ENCODE measurements at places on chromosomes 5 and 9.

DNA sequence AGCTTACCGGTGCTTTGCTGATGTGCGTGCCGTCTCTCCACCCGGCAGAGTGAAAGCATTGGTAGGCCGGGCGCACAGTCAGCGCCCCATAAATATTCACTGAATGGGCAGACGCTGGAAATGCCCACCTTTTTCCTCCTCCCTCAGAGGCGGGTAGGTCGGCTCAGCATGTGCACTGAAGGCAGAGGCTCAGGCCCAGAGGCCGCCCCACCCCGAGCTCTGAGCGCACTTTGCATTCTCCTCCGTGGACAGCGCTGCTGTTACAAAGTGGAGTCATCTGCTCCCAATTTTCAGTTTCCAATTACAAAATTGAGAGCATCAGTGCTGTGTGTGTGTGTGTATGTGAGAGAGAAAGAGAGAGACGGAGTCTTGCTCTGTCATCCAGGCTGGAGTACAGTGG is 10.6 kb downstream of the UCK1 start:
- no peak for DNase-seq

GRCh38 chr9:98247831-98248657 is 7.4 kb downstream of the TBC1D2 start:
- no peak for DNase-seq

DNA sequence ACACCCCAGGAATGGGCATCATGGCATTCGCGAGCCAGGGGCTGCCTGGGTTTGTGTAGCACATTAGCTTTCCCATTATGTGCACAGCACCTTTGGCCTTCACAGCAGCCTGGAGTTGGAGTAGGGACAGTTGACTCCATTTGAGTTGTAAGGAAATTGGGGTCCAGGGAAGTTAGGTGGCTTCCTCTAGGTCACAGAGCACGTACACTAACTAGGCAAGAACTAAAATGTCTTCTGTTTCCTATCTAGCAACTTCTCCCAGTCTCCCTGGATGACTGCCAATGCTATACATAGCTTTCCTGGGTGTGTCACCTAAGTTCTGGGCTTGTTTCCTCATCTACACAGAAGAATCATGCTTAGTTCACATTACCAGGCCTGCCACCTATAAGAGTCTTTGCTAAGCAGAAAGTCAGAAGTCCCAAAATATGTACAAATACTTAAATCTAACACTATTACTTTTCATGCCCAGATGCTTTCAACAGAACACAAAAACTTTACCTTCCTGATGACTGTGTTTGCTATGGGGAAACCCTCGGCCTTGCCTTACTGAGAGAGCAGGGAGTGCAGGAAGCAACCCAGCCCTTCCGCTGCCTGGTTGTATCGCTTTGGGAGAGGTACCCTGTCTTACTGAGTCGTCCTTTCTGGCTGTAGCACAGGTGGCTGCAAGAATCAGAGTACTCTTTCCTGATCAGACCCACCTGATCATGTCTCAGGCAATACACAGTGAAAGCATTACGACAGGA is 12.0 kb downstream of the MACROH2A1 start:
- no peak for DNase-seq

GRCh38 chr5:39023121-39023520 is 51.1 kb downstream of the RICTOR start:
- no peak for DNase-seq

DNA sequence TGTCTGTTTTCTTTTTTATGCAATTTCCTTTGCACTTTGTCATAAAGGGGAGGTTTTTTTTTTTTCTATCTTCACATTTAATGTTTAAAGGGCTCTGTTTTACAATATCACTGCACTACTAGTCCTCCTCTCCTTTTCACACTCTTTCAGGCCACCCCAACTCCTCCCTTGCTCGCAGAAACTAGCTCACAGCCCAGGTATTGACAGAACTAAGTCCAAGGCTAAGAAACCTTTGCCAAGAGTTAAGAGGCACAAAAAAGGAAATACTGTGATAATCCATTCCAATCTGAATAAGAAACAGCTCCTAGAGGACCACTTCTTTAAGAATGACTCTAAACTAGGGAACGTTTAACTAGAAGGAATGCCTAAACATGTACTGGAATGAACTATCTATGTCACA is 1.1 kb upstream of the FGF10 start:
- DNase-seq = no peak

DNA sequence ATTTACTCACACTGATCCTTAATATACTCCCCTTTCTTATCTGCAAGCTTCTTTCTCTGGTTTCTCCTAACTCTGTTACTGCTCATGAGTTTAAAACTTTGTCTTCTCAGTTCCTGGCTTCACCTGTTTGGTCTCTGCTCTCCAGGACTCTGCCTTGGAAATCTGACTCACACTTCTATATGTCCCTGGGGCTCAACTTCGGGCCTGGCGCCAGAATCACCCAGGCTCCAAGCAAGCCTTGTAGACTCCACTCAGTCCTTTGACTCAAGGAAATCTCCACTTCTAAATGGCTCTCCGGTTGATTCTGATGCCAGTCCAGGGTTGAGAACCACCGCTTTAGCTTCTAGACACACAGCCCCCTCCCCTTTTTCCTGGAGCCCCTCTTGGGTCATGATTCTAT is 57.8 kb downstream of the TMC1 start:
- no peak for DNase-seq

GRCh38 chr9:35517131-35517530 is 27.2 kb downstream of the RUSC2 start:
- DNase-seq = no peak

- DNase-seq = no peak
Observed at GRCh38 chr5:73030531-73030930, 74.7 kb downstream of the FCHO2 start.

DNA sequence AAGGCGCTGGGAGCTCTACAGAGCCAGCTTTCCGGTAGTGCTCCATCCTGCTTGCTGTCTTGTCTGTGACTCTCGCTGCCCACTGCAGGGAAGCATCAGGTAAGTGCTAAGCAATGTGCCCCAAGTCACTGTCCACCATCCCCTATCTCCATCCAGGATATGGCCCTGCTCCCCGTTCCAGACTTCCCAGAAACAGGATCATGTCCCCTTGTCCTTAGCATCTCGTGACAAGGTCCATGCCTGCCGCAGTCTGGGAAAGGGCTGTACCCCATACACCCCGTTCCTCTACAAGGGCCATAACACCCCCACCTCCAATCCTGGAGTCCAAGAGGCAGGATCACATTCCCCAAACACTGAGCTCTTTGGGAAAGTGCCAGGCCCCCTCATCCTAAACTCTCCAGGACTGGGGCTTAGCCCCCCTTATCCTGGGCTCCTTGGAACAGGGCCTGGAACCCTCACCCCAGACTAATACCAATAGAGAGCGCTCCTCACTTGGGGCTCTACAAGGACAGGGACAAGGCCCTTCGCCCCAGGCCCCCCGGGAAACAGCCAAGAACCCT is 566 bp downstream of the RPP25L start:
- DNase-seq = no peak

DNA sequence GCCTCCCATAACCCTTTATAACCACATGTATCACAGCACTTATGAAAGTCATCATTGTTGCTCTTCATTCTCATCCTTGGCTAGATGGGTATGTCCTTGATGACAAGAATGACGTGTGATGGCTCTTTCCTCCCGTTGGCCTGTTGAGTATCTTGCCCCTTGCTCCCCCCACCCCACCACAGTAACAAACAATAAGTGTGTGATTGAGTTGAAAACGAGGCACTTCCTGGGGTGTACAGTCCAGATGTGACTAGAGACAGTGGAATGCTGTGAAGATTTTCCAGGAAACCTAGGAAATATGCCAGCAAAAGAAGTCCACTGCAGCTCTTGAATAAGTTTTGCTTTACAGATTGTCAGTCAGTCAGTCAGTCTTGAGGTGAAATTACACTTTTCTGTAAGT is 262.5 kb downstream of the ELAVL2 start:
- no peak for DNase-seq

GRCh38 chr5:126829098-126829497 is 52.2 kb downstream of the LMNB1 start:
- DNase-seq = no peak

DNA sequence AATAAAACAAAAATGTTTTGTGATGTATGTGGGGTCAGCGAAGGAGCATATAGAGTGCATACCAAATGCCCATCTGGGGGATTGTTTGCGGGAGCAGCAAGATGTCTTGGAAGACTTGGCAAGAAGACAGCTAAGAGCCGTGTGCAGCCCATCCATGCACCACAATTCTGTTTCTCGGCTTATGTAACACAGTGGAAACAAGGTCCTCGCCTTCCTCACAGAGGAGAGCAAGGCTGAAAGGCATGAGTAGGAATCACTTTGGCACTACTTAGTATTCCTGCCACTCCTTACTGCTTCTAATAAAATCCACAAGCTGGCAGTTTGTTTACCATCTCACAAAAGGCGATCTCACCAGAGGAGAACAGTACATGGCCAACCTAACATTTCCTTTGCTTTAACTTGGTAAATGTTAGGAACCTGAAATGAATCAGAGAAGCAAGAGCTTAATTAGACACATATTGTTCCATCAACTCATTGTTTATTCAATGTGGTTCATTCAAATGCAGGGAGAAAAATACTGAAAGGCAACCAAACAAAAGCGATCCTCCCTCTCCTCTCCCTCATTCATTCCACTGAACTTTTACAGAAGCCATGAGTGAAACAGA is 648.1 kb downstream of the ACTL7B start:
- DNase-seq = no peak

DNA sequence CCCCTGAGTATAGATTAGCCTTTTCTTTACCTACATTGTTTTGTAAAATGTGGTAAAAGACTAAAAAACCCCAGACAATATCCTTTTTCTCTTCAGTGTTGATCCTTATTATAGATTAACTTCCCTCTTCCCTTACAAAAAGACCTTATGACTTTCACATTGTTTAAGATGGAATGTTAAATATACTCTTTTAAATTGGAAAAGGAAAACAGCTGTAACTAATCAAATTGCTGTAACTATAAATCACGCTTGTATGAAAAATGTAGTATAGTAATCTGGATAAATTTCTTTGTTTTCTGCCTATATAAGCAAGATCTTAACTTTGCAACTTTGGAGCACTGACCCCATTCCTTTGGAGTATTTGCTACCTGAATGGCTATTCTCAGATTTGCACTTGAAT is 383.1 kb downstream of the FAM170A start:
- DNase-seq = no peak

DNA sequence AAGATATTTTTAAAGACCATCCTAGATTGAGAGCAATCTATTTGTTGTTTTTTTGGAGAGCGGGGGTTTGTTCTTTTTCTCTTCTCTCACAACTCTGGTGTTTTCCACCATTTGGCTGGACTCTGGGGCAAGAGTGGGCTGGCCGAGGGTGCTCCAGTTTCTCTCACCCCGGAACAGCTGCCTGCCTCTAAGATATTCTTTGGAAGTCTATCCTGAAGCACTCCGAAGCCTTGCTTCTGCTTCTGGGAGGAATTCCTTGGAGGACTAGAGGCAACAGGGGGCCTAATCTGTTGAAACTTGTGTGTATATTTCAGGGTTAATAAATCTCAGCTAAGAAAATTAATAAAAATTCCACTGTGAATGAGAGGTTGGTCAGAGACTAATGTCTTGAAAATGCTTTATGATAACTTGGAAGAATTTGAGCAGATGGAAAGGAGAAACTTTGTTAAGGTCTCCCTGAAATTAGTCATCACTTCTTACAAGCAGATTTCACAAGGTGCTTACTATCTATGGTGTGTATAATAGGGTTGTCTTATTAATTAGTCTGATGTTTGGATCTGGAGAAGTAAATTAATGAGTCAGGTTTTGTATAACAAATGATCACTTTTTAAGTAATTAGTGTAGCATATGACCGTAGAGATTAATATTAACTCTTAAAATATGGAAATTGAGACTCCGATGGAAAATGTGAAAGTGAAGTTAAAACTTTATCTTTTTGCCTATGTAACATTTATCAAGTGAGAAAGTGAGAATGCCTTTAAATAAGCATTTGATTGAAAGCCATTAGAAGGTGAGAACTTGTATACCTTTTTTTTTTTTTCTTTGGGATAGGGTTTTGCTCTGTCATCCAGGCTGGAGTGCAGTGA is 4.0 kb downstream of the MAN2A1 start:
- no peak for DNase-seq

GRCh38 chr5:33857037-33857436 is 34.8 kb downstream of the ADAMTS12 start:
- no peak for DNase-seq

GRCh38 chr9:31065691-31066090 is 1318.8 kb upstream of the ACO1 start:
- no peak for DNase-seq

DNA sequence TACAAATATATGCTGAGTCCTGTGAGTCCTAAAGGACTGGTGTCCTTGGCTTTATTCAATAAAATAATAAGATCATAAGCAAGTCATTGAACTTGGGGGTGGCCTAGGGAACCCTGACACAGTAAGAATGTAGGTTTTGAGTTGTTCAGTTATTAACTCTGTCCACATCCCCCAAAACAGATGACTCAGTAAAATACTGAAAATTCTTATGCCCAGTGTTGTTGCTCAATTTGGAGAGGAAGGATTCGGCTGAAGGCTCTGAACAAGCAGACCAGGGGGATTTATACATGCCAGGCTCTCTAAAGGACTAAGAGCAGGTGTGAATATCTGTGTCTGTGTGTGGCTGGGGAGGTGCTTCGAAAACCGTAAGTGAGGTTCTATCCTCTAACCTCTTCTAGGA is 173.7 kb downstream of the RMI1 start:
- DNase-seq = no peak

DNA sequence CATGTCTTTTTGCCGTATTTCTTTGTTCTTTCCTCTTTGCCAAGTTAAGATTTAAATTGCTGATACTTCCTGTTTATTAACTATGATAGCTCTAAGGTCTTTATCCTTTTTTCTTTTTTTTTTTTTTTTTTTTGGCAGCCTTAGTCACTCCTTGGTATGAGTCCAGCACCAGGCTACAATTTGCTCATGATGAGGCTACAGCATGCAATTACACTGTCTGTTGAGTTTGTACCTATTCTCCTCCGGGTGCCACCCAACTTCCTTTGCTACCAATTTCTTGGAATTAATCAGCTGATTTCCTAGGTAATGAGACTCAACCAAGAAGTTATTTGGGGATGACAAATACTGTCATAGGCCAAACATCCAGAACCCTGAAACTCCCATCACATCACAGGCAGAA is 25.5 kb downstream of the ACTL7B start:
- no peak for DNase-seq

- DNase-seq = no peak
Observed at GRCh38 chr5:11918463-11919045, 14.3 kb upstream of the CTNND2 start.

- no peak for DNase-seq
Observed at GRCh38 chr9:89778100-89779090, 173.6 kb downstream of the GADD45G start.

DNA sequence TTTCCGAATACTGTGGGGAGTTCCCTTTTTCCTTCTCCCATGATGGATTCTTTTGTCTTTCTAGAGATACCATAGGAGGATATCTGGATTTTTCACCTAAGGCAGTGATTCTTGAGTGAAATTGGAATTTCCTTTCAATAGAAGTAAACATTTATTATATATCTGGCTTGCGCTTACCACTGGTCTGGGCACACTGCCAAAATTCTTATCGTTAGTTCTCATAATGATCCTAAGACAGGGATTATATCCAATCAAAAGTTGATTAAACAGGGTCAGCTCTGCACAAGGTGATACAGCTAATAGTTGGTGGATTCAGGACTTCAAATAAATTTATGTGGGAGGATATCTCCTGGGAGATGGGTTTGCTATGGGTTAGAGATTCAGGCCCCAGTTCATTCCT is 9.6 kb downstream of the TLE4 start:
- DNase-seq = no peak

Measured in NCI-H1092 (cell line).